Suppressor macrophage treated with lipopolysaccharide for 1 hour (primary cell): ENCODE measurements at places on chromosomes 12 and 14.

GRCh38 chr12:103909811-103910210 lies 20.4 kb upstream of the HSP90B1 start:
- DNase-seq = no peak

- DNase-seq = no peak
Measured at GRCh38 chr14:71733210-71733883, 198.9 kb upstream of the RGS6 start.

GRCh38 chr14:88323523-88324199 lies 592 bp upstream of the KCNK10 start:
- DNase-seq = peak; percentile 47

- peak; percentile 60 for DNase-seq
Measured at GRCh38 chr12:6226002-6226678, 25.9 kb downstream of the CD9 start.

DNA sequence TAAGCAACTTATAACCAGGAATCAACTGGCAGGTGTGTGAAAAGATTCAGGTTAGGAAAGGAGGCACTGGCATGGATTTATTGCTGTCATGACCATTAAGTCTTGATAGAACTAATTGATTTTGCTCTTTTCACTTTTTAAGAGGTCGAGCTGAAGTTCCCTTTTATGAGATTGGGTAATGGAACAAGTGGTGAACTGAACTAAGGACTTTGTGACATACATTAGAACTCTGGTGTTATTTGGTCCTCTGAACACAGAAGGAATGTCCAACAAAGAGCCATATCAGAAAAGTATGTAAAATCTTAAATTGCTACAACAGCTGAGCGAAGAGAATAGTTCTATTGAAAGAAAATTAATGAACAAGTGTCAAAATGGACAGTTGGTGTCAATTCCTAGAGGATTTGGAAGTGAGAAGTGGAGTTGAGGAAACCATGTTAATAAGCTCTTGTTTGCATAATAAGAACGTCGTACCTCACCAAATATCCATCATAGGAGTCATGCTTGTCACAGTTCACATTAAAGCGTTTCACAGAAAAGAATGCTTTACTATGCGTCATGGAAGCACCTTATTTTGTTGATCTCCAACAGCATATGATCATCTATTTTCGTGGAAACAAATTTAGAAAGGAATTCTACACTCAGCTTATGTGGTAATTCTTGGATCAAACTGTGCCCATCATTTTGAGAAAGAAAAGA lies 8.4 kb upstream of the MYF6 start:
- DNase-seq = no peak

GRCh38 chr12:33253178-33253577 lies 186.4 kb downstream of the SYT10 start:
- DNase-seq = no peak

DNA sequence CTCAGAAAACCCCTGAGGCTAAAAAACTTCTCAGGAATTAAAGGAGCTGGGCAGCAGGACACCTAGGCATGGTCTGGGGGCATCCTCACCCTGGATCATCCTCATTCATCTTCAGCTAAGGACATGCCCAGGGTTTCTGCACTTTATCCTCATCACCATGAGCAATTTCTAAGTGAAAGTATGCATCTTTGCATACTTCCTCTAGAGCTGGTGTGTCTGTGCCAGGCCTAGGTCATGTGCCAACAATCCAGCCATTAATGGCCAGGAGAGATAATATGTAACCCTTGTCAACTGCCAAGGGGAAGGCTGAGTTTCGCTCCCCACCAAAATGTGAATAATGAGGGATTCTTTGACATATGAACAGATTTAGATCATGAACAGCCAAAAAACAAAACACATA lies 160.5 kb downstream of the KITLG start:
- no peak for DNase-seq

GRCh38 chr12:69405566-69405865 lies 46.0 kb downstream of the YEATS4 start:
- DNase-seq = peak; percentile 21

DNA sequence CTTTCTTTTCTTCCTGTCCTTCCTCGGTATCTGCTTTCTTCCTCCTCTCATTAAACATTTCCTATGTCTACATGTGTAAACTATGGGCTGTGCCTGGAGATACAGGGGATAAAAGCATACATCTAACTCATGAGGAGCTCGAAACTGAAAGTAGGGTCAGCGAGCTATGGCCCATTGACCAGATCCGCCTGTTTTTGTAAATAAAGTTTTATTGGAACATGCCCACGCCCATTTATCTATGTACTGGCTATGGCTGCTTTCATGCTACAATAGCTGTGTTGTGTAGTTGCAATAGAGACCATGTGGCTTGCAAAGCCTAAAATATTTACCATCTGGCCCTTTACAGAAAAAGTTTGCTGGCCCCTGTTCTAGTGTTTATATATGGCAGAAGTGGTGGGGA lies 500.8 kb upstream of the GARIN6 start:
- DNase-seq = no peak

DNA sequence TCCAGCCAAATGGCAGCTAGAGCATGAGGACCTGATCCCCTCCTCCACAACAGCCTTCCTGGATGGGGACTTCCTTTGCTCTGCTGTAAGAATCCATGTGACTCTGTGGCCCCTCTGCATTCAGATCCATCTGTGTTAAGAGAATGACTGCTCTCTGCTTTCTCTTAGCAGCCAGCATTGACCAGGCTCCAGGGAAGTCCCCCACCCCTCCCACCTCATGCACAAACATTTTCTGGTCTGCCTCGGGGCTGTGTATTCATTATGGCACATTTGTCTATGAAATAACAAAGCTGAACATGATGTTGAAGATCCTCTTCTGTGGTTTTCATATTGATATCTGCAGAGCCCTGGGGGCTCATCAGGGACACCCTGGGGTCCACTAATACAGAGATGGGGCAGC lies 201.7 kb downstream of the NUAK1 start:
- no peak for DNase-seq

- no peak for DNase-seq
Measured at GRCh38 chr14:68286667-68287066, 467.1 kb downstream of the RAD51B start.

GRCh38 chr14:30855345-30856037 lies 18.9 kb upstream of the COCH start:
- peak; percentile 82 for DNase-seq

GRCh38 chr14:101477648-101478047 lies 83.6 kb upstream of the DIO3 start:
- no peak for DNase-seq

DNA sequence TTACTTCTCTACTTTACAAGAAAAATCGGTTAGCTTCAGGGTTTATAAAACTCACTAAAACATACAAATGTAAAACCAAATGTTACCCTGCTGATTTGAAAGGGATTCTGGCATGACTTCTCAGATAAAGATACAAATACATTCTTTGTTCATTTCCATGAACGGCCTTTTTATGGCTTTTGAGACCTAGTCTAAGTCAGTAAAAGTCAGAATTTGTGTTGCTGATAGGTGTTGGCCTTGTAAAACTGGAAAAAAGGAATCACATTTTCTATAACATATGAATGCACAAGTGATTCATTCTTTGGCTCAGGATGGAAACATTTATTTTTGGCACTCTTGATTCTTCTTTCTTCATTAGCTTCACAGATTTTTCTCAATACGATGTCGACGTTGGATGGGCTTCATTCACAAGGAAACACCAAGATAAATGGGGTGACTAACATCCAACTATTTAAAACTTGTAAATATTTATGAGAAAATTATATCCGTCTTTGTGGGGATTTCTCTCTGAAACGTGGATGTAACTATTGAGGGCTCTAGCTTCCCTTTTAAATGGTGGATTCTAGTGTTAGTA lies 27.0 kb upstream of the CPM start:
- DNase-seq = no peak

- DNase-seq = peak; percentile 36
Measured at GRCh38 chr12:93113317-93114006, 184.4 kb upstream of the EEA1 start.

DNA sequence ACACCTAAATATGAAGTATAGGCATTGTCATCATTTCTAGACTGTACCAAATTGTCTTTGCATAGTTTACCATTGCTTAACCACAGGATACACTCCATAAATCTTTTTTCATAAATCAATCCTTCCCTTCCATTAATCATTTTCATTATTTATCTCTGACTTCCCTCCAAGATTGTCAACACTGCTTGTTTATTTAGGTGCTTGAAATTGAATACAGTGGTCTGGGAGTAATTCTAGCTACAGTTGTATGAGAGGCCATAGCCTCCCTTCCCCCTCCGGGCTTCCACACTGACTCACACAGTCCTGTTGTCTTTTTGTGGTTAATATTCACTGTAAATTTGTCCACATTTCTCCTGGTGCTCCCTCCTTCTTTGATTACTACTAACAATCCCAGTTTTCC lies 114.2 kb upstream of the ARID2 start:
- no peak for DNase-seq

- peak; percentile 63 for DNase-seq
Measured at GRCh38 chr12:126772171-126772864, 1494.7 kb upstream of the TMEM132C start.

- no peak for DNase-seq
Measured at GRCh38 chr12:59973515-59973914, 377.7 kb downstream of the SLC16A7 start.

- DNase-seq = peak; percentile 74
Measured at GRCh38 chr12:45257185-45257930, 41.5 kb downstream of the ANO6 start.

GRCh38 chr14:35112641-35113040 lies 9.1 kb downstream of the PPP2R3C start:
- no peak for DNase-seq

DNA sequence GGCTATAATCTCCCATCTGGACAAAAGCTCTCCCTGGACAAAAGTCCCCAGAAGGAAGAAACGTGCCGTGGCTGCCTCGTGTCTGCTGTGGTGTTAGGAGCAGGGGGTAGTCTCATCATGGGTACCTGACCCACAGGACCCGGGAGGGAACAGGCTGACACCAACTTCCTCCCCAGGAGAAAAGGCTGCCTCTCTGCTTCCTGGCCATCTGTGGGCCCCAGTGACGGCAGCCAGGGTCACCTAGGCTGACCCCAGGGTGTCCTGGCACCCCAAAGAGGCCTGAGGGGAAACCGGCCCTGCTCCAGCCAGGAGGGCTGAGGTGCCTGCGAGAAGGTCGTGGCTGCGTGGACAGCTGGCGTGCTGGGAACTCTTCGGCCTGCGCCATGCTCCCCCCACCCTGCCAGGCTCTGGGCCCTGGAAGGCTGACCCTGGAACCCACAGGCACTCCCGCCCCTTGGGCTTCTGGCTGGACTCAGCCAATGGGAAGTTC lies 133.9 kb downstream of the RFLNA start:
- no peak for DNase-seq

DNA sequence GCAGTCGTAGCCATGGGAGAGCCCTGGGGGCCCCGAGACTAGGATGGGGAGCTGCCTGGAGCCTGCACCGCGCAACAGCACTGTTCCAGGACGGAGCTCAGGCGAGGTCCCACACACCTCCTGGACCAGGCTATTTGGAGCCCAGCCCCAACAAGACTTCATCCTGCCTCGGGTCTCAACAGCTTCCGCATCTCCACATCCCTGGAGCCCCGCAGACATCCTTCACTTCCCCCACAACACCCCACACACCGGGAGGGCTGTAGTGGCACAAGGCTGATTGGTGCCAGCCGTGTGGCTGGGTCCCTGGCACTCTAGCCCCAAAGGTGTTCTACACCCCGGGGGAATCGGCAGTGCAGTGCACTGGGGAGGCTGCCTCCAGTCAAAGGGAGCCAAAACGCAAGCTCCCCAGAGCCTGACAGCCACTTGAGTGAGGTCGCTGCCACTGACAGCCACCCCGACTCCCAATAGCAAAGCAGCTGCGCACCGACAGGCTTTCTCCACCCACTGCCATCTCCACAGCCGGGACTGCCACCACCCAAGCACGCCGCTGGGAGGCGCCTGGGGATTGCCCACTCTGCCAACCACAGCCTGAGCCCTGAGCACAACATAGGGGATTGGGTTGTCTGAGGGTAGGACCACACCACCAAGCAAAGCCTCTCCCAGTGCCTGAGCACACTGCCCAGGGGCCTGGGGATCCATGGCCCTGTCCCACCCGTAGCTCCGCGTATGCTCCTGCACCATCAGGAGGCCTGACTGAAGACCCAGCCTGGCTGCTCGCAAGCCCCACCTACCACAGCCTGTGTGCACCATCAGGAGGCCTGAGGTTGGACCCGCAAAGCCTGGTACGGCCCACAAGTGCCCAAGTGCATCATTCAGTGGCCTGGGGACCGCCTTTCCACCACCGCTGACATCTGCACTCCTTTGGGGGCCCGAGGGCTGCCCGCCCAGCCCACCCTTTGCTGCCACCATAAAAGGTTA lies 13.2 kb upstream of the KLRF1 start:
- DNase-seq = peak; percentile 89

DNA sequence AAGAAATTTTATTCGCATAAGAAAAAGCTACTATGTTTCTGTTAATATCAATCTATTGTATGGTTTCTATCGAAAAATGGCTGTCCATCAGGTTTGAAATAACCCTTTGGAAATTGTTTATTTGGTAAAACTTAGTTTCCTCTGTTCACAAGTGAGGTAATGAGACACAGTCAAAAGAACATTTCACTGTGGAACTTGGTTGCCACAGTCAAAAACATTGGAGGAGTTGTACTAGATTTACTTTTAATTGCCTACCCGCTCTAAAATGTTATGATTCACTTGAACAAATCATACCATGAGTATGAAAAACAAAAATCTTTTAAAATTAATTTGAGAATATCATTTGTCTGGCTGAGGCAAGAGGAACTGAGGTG lies 46.5 kb downstream of the ITPR2 start:
- no peak for DNase-seq

DNA sequence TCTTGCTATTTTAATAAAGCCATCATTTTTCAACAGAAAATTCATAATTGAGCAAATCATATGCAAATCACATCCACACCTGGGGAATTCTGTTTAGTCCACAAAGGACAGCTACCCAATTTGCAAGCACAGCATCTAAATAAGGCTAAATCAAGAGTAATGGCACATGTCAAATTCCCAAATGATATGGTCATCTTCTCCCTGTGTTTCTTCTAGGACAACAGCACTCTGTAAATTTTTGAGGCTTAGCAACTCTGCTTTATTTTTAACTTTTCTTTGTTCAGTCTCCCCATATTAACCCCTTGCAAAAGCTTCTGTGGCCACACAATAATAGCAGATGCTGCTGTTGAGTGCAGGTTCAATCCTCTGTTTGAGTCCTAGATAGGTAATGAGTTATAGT lies 155.6 kb upstream of the DAAM1 start:
- DNase-seq = no peak
